CD4-positive, alpha-beta T cell treated with Interleukin-6 at 100 ng/mL for 8 hours (primary cell): ENCODE measurements at places on chromosomes 7 and 10.

- no peak for DNase-seq
Measured at GRCh38 chr7:81616951-81617350, 152.9 kb downstream of the HGF start.

DNA sequence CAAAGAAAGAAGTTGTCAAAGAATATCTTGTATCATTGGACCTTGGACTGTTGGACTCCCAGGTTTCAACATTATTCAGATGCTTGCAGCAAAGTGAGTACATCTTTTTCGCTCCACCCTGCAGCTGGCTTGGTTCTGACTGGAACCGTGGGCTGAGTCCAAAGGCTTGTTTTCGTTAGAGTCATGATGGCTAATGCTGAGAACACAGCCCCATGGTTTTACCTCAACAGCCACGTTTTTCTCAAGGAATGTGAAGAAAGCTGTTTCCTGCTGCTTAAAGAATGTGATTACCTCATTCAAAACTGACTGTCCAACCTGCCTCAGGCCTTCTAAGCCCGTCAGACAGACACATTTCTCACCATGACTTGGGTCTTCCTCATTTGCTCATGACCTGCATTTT is 69.5 kb downstream of the STEAP1B start:
- DNase-seq, result no peak

GRCh38 chr7:23349484-23350157 is 50.5 kb downstream of the MALSU1 start:
- DNase-seq, result no peak

- DNase-seq, result no peak
Measured at GRCh38 chr7:87878208-87878735, 2.0 kb downstream of the DBF4 start.

DNA sequence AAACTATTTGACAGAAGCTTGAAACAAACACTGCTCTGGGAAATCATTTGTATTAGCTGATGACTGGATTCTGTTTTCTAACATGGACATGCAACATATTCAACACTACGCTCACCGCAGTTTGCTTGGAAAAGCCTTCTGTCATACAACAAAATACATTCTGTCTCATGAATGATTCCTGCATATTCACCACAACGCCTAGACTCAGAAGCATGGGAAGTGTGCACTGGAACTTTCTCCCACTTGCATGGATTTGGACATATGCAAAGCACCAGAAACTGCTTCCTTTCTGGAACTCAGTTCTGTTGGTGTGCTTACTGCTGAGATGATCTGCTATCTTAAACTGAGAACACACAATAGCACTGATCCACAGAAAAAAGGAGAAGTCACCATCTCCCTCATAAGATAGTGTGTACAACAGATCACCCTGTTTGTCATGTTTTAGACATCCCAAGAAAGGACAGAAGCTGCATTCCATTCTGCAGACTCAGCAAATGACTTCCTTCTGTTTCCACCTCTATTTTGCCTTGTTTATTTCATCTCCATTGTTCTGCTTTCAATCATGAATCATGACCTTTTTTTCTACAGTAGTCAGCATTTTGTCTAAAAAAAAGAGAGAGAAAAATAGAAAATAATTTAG is 115.8 kb downstream of the HTR7 start:
- no peak for DNase-seq

GRCh38 chr10:3580565-3580964 is 204.4 kb downstream of the KLF6 start:
- DNase-seq, result no peak

DNA sequence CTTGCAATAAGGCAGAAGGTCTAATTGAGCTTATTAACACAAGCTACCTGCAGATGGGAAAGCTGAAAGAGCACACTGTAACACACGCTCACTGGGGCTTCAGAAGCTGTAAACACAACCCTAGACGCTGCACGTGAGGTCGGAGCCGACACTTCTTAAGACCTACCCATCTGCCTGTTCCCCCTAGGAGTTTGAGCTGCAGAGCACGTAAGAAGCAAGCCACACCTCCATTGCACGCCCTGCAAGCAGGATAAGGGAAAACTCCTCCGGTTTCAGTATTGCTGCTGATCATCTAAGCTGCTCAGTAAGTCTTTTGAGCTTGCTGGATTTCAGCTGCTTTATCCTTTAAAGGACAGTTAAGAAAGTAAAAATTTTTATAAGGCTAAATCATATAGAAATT is 244.0 kb upstream of the ZWINT start:
- DNase-seq, result no peak

GRCh38 chr7:131967216-131967730 is 410.8 kb upstream of the PODXL start:
- DNase-seq, result no peak

DNA sequence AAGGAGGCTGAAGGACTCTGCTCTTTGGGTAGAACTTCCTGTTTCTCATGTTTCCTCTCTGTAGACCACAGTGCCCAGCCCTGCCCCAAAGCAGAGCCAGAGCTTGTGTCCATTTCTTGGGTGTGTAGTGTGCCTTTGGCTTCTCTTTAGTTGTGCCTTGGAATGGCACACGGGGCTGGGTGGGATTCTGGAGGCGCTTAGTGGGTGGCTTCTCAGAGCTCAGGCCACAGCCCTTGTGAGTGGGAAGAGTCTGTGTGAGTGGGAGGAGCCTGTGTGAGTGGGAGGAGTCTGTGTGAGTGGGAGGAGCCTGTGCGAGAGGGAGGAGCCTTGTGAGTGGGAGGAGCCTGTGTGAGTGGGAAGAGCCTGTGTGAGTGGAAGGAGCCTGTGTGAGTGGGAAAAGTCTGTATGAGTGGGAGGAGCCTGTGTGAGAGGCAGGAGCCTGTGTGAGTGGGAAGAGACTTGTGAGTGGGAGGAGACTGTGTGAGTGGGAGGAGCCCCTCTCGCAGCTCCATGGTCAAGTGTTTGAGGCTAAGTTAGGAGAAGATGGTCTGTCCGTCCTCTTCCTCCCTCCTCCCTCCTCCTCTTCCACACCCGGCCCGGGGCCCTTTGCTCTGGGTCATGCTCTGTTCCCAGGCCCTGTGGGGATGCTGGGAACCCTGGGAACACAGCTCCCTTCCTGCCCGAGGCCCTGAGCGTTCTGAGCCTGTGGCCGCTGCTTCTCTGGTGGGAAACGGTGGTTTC is 153.0 kb downstream of the GRK5 start:
- no peak for DNase-seq

DNA sequence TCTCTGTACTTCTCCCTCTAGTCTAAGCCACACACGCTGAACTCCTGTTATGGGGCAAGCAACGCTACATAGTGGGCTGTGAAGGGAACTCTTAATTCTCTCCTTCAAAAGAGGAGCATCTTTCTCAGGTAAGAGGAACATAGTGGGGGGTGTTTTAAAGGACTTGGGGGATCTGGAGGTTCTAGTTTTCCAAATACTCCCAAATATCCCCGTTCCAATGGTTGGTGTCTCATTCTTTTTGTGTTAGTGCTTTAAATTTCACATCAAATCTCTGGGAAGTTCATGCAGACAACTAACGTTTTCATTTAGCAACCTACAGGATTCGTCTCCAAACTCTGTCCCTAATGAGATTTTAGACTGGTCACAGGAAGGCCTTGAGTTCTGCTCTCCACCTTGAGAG is 12.4 kb upstream of the WDR86 start:
- DNase-seq, result no peak

GRCh38 chr10:113369365-113369694 is 183.5 kb upstream of the HABP2 start:
- DNase-seq, result no peak

GRCh38 chr7:6284461-6285360 is 12.3 kb upstream of the CYTH3 start:
- DNase-seq, result no peak

GRCh38 chr7:71657386-71657785 is 525.4 kb downstream of the GALNT17 start:
- no peak for DNase-seq

DNA sequence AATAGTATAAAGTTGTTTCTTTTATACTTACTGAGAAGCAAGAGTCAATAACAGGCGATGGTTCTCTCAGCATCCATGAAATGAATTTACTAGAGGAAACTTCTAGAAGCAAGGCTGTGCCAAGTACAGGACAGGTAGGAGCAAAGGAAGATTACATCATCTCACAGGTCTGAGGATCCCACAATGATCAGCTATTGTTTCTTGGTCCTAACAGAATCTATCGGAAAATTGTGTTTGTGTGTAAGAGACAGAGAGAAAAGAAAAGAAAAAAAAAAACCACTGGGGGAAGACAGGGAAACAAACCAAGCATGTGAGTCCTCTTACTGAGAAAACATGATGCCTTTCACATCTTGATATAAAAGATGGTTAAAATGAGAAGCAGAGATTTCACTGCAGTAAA is 535.0 kb upstream of the NRP1 start:
- DNase-seq, result no peak

GRCh38 chr10:22704942-22705341 is 9.4 kb downstream of the PIP4K2A start:
- no peak for DNase-seq

GRCh38 chr7:82665966-82666507 is 222.5 kb upstream of the CACNA2D1 start:
- no peak for DNase-seq

- no peak for DNase-seq
Measured at GRCh38 chr10:123266971-123267370, 112.8 kb downstream of the BUB3 start.

DNA sequence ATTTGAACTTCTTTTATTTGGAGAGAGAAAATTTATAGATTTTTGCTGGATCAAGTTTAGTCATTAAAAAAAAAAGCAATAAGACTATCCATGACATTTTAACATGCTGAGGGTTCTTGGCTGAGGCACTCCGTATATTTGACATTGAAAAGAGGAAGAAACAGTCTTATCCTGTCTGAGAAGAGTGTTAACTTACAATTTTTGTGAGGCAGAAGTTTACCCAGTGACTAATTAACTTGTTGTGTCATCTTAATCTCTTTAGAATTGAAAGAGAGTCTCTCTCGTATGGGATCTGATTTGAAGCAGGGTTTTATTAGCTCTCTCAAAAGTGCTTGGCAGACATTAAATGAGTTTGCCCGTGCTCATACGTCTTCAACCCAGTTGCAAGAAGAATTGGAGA is 39.3 kb downstream of the SEC23IP start:
- no peak for DNase-seq

DNA sequence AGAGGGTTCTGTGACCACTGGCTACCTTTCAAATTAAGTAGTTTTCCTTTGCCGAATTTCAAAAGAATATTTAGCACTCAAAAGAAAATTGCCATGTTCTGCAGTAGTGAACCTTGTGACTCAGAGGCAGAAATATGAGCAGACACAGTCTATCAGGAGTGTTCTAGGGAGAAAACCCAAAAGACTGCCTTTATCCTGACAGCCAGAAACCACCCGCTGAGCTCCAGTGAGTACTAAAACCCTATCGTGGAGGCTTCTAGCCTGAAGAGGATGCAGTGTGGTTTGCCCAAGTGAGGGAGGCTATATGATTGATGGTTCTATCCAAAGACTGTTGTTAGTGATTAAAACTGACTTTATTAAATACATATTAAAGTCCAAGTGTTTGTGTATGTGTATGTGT is 21.9 kb downstream of the CHRM2 start:
- DNase-seq, result no peak

GRCh38 chr10:130064783-130065182 is 45.8 kb downstream of the C10orf143 start:
- DNase-seq, result no peak

DNA sequence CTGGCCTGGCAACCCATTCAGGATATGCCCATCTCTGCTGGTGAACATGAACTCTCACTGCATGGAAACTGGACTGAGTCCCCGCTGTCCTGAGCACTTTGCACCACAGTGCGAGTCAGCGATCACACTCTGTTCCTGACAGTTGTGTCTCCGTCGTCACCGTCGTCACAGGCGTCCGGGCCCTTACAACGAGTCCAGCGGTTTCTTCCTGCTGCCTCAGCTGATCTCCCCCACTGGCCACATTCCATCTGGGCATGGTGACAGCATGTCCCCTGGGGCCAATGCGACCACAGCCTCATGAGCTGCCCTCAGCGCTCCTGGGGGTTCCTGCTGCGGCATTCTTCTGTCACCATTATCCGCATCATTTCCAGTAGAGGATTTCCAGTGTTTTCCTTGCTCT is 76.8 kb upstream of the KLF6 start:
- no peak for DNase-seq
